ENCODE measurements at places on chromosomes 4 and X.

- DNase-seq, result no peak
Observed at GRCh38 chr4:24768006-24768405, 27.4 kb upstream of the SOD3 start.

DNA sequence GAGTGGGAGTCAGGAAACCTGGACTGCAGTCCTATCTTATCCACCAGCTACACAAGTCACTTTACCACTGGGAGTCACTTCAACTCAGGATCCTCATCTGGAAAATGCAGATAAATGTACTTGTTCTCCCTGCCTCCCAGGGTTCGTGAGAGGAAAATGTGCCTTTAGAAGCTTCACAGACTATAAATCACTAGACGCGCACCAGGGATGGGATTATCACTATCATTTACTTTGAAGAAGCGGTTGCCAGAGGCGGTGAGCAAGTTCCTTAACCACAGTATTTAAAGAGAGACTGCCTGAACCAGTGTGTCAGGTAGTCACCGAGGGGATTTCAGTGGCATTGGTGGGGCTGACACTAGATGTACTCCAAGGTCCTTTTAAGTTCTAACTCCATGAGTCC lies 219.5 kb downstream of the HS6ST2 start:
- DNase-seq, result no peak

DNA sequence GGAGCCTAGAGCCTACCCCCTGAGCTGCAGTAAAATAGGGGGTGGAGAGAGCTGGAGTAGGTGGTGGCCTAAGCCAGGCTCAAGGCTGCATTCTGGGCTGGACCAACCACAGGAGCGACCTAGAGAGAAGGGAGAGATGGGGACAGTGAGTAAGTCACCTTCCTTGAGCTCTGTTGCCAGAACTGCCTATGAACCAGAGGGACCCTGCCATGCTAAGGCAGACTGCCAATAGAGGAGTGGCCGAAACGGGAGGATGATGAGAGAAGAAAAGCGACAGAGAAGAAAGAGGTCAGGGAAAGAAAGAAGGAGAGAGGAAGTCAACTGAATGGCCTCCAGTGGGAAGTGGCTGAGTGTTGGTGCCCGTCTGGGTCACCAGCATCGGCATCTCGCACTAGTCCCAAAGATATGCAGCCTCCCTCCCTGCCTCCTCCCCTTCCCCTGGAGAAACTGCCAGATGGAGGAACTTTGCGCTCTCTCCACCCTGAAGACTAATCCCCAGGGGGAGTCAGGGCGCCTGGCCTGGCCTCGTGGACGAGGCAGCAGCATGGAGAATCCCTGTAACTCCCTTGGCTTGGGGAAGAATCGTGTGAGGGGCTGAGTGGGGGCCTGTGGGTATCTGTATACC lies 28.8 kb downstream of the ELF4 start:
- no peak for DNase-seq

DNA sequence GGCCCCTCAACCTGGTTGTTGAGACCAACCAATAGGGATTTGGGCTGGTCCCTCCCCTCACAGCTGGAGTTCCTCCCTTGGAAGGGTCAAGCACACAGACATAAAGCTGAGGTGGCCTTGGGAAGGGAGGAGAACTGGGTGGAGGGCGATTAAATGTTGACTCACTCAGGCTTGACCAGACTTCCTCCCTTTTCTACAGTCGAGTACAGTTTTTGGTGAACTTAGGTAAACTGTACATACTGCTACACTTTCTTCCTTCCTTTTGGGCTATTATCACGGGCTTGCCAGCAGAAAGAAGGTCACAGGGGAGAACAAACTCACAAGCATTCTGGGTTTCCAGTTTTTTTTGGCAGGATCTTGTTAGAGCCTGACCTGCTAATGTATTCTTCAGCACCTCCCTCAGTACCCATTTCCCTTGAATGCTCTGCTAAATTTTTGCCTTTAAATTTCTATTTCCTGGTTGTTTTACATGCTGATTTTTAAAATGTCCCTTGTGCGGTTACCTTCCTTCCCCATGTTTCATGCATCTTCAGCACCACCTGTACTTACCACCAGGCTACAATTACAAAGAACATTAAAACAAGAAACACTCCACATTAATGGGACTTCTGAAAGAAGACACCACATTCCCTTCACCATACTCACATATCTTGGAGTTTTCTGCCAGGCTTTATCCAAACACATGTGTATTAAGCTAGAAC lies 135.2 kb upstream of the RASGEF1B start:
- DNase-seq, result no peak

DNA sequence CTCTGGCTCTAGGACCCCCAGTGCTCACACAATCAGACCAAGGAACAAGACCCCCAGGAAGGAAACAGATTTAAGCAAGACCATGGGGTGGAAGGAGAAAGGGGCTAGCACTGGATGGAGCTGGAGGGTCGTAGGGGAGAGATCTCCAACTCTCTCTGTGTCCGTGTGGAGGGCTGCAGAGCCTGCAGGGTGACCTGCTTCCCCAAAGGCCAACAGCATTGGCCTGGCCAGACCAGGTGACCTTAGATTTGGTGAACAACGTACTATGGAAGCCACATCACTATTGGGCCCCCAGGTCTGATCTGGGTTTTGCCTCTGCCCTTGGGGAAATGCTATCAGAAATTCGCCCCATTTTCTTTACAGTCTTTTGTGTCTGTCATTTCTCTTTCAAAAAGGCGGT lies 26.0 kb downstream of the NLGN3 start:
- no peak for DNase-seq

DNA sequence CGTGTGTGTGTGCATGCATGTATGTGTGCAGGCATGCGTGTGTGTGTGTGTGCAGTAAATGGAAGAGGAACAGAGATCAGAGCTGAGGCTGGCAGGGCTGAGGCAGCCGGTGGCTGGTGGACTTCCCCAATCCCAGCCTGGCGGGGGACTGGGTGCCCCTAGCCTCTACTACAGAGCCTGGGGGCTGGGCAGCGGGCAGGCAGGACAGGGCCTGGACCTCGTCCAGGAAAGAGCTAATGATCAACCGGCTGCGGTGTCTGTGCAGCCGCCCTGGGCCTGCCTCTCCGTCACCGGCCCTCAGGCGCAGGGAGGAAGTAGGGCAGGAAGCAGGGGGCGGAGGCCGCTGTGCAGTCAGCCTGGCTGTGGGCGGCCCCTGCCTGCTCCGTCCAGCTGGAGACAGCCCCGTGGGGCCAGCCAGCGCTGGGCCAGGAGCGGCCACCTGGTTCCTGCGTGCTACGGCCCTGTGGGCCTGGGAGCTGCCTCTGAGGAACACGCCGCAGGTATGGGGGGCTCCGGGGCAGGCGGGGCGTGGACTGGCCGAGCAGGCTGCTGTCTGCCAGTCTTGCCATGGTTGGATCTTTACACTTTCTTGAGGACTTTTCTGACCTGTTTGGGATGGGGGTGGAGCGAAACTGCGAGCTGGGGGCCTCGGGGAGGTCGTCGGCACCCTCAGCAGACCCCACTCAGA lies at the start of gene SH3TC1:
Gene SH3TC1, plus strand, starts transcription at position 385 of the 688 bp plus-strand sequence. CDS start 5,905 bp downstream, outside the sequence.
- peak; percentile 18 for DNase-seq

- no peak for DNase-seq
Observed at GRCh38 chr4:20992002-20992401, 291.7 kb downstream of the PACRGL start.

DNA sequence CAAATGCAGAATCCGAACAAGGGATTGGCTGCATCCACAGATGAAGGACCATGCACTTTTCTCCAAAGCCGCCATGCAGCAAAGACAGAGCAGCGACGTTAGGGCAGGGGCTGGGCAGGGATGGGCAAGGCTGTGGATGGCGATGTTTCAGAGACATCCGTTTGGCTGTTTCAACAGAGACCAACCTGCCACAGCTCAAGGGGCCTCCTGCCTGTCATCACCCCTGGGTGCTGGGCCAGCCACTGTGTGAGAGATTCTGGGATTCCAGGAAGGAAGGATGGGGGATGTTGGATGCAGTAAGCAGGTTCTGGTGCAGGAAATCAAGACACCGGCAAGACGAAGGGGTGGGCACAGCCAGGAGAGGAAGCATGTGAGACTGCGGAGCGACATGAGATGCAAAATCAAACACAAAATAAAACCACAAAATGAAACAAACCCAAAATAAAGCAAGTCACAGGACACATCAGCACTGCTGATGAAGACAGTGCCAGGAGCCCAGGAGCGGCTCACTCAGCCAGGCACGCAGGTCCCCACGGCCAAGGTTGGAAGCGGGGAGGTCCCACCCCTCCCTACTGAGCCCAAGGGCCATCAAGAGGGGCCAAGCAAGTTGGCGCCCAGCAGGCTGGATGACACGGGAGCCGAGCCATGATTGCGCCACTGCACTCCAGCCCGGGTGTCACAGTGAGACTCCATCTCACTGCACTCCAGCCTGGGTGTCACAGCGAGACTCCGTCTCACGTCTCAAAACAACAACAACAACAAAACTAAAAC lies 68.1 kb downstream of the FAM53A start:
- DNase-seq, result no peak

DNA sequence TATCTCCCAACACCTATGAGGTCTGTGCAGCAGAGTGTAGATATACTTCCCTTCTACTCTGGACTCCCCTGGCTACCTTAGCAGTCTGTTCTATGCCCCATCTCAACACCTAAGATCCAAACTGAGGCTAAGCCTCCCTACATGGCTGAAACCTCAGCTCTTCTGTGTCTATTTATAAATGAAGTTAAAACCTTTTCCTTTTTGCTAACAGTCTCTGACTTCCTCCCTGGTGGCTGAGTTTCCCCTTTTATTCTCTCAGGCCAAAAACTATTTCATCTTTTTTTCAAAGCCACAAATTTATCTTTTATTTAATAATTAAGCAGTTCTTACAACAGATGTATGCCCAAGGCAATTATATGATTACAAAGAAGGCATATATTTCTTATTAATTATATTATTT lies 111.8 kb upstream of the STIM2 start:
- no peak for DNase-seq

- DNase-seq, result no peak
Observed at GRCh38 chrX:132270021-132270420, 50.8 kb upstream of the RAP2C start.

DNA sequence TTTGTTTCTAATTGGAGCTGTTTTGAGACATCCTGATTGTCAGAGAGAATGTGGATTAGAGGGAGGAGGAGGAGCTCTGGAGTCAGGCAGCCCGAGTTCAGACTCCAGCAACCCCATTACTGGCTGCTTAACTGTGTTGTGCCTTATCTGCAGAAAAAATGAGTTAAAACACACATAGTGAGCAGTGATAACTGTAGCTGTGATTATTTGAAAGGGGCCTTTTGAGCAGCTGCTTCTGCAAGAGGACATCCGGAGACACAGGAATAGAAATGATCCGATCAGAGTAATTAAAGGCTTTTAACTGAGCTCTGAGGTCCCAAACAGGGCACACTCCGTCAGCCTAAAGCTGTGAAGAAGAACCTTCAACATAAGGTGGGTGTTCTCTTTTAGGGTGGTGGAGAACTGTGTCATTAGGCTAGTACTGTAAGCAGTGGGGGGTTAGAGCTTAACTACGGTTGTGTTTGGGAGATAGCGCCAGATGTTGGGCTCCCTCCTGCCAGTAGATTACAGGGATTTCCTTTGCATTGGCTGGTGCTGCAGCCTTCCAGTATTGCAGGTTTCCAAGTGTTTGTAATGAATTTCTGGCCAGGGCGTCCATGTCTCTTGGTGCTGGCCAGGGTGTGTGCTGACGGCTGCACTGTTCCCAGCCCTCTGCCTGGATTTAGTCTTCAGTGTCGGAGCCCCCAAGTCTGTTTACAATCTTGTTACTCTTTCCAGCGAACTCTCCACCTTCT lies 24.3 kb downstream of the ADD1 start:
- no peak for DNase-seq

GRCh38 chrX:112868586-112868985 lies 28.0 kb upstream of the AMOT start:
- DNase-seq, result no peak

DNA sequence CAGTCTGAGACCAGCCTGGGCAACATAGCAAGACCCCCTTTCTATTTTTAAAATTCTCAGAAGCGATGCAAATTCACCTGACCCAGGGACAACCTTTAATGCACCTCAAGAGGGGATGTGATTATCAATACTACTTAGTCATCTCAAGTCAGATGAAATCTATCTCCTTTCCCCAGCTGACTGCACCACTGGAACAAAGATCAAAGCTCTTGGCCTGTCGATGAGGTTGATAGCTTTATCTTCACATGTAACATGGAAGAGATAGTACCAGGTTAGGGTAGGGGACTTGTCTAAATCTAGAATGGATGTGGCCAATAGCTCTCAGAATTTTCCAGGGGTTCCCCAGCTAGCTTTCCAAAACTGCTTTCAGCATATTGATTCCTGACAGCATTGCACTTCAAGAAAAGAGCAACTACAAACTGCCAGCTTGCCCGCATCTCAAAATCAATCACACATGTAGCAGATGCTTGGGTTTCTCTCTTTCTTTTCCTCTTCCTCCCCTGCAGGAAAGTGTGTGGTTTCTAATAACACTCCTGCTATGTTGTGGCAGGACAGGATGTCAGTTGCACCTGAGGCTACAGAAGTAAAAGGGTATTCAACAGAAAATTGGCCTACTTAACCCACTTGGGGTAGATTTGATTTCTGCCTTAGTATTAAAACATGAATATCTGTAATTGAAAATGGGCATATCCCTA lies 12.2 kb upstream of the TMEM164 start:
- DNase-seq, result no peak

GRCh38 chr4:139368998-139369397 lies 66.7 kb upstream of the NDUFC1 start:
- DNase-seq, result no peak

DNA sequence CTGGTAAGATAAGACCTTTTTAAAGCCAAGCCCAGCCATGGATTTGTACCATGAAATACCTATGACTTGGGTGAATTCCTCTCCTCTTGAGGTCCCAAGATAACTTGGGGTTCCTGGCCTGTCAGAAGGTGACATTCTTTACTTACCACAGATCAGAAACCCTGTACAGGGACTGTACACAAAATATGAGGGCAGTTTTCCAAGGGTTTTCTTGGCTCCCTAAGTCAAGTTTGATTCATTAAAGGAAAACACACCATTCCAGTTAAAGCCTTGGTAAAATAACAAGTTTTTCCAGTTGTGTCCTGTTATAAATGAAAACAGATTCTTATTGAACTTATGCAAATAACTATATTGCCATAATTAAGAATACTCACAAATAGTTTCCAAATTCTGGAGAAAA lies 8.2 kb downstream of the SYAP1 start:
- no peak for DNase-seq

- no peak for DNase-seq
Observed at GRCh38 chr4:116796022-116796421, 289.4 kb downstream of the TRAM1L1 start.

DNA sequence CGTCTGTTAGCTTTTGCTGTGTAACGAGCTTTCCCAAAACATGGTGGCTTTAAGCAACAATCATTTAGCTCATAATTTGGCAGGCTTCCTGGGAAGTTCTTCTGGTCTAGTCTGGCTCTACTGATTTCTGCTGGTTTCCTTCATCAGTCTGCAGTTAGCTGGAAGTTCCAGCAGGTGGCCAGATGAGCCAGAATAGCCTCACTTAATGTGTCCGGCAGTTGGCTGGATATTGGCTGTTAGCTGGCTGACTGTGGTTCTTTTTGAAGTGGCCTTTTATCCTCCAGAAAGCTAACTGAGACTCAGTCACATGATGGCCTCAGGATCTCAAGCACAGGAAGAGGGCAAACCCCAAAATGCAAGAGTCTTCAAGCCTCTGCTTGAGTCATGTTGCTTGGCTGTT lies 34.9 kb downstream of the FTHL17 start:
- no peak for DNase-seq

Data from stimulated activated CD8-positive, alpha-beta memory T cell treated with anti-CD3 and anti-CD28 coated beads, Interleukin-7, amount 100 ng/mL, for 1 hour (primary cell).